ENCODE measurements at places on chromosomes 7 and 10.
A peak's percentile ranks its signal among the peaks of the same experiment; 100 is the strongest.

DNA sequence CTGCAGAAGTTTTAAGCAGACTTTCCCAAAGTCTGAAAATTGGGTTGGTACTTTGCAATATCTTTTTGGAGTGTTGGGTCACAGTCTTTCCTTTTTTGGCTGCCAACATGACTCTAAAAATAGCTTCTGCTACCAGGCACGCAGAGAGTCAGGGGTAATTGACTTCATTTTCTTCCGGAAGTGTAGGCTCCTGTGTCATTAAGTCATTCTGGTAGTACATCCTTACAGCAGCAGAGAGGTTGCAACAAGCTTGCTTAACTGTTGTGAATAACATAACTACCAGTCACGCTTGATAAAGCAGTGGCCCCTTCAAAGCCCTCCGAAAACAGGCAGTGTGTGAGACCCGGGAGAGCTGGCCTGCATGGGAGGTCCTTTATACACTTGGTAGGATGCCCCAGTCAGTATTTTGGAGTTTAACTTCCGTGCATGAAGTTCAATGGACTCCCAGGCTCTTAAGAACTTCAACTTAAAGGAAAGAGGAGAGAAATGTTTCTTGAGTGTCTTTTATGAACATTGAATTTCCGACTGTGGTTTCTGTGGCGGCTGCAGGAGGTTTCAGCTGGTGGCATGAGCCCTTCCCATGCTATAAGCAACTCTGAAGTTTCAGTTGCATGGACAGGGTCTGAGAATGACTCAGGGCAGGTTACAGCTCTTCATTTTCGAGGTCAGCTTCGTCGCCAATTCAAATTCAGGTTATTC lies 310.7 kb downstream of the GALNT17 start:
- no peak for DNase-seq

GRCh38 chr10:27908231-27908630 lies 90.6 kb downstream of the ODAD2 start:
- DNase-seq, result no peak

- no peak for DNase-seq
These were observed 568.9 kb upstream of the ANKRD30A start for GRCh38 chr10:36556468-36556867.

GRCh38 chr10:89042562-89042961 lies 52.0 kb downstream of the FAS start:
- DNase-seq, result no peak

DNA sequence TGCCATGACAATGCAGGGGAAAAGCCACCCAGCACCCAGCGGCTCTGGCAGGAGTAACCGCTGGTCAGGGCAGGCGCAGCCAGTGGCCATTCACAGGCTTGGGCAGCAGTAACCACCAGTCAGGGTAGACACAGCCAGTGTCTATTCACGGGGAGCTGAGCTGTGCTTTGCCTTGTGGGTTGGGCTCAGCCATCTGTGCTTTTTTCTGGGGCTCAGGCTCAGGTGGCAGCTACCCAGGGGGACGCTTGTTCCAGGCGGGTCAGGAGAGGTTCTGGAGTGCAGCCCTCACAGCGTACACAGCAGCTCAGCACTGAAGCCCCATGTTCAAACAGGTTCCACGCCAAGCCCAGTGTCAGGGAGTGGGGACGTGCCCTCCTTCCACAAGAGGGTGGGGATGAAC lies 28.5 kb downstream of the FOXL3 start:
- no peak for DNase-seq

GRCh38 chr7:11297126-11297625 lies 323.5 kb downstream of the PHF14 start:
- no peak for DNase-seq

- DNase-seq, result no peak
These were observed 31.7 kb downstream of the DYNC1I1 start for GRCh38 chr7:95804052-95804451.

GRCh38 chr10:108112218-108112617 lies 947.7 kb upstream of the SORCS1 start:
- DNase-seq, result no peak

DNA sequence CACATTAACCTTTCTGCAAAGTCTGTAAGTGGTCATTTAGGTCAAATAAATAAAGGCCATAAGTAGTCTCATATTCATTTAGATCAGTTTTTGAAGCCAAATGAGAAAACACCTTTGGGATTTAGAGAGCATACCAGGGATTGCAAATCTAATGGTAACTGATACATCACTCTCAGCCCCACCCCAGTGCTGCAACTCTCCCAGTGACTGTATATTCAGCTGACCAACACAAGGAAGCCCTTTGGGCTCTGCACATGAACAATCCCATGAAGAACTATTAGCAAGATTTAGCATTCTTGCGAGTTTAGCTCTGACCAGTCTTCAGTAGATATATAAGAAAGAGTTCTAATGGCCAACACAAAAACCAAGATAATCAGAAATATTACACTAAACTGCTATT lies 252.3 kb downstream of the CSTF2T start:
- no peak for DNase-seq

GRCh38 chr10:50798297-50798696 lies 58.6 kb downstream of the ASAH2B start:
- no peak for DNase-seq

DNA sequence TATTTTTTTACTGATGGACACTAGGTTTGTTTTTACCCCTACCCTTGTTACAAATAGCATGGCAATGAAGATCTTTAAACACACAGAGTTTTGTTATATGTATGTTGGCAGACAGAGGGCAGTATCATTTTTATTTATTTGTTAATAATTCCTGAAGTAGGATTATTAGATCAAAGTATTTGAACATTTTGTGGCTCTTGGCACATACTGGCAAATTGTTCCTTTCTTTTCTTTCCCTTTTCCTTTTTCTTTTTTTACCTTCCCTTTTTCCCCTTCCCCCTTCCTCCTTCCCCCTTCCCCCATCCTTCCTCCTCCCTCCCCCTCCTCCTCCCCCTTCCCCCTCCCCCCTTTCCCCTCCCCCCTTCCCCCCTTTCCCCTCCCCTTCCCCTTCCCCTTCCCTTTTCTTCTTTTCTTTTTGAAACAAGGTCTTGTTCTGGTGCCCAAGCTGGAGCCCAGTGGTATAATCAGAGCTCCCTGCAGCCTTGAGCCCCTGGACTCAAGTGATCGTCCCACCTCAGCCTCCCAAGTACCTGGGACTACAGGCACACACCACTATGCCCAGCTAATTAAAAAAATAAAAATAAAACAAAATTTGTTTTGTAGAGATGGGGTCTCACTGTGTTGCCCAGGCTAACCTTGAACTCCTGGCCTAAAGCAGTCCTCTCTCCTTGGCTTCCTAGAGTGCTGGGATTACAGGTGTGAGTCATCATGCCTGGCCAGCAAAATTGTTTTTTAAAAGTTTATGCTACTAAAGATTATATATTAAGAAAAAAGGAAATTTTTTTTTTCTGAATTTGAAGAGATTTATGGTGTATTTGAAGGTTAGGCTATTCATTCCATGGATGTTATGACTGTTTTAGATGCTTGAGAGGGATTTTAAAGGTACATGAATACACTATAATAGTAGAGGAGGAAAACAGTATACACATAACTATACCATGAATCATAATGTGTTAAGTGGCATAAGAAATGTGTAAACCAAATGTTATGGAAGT lies 39.3 kb downstream of the SEPTIN7 start:
- DNase-seq, result no peak

- no peak for DNase-seq
These were observed 9.3 kb upstream of the LRRC61 start for GRCh38 chr7:150313870-150314269.

GRCh38 chr10:71766717-71767419 lies 6.5 kb downstream of the VSIR start:
- DNase-seq, result no peak

- DNase-seq, result no peak
These were observed 183.4 kb upstream of the ADCY1 start for GRCh38 chr7:45390731-45391130.

DNA sequence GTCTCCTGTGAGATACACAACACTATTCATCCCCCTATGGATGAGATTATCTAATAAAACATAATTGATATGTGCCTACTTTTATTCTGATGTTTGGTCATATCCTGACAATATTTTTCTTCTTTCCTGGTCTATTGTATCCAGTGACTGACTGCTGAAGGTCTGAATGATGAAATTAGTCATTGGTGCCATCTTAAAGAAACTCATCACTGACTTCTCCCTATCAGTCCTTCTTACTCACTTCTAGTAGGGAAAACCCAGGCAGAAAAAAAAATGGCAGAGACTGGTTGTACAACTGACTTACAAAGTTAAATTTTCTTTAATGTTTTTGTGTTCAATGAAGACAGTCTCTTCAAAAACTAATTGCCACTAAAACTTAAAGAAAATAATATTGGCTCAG lies 377.4 kb downstream of the HTR7 start:
- DNase-seq, result no peak

DNA sequence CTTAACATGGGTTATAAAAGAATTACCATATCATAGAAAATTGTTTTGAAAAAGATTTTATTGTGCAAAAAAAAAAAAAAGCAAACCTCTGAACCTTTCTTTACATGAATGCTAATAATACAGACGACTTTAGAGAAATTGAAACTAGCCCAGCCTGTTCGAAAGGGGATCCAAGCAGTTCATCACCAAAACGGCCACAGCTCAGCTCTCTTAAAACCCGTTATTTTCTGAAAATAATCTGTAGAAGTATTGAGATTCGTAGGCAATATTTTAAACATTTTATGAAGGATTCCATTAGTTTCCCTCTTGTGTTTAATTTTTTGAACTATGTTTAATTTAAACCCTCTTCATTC lies 9.9 kb upstream of the GSAP start:
- no peak for DNase-seq

DNA sequence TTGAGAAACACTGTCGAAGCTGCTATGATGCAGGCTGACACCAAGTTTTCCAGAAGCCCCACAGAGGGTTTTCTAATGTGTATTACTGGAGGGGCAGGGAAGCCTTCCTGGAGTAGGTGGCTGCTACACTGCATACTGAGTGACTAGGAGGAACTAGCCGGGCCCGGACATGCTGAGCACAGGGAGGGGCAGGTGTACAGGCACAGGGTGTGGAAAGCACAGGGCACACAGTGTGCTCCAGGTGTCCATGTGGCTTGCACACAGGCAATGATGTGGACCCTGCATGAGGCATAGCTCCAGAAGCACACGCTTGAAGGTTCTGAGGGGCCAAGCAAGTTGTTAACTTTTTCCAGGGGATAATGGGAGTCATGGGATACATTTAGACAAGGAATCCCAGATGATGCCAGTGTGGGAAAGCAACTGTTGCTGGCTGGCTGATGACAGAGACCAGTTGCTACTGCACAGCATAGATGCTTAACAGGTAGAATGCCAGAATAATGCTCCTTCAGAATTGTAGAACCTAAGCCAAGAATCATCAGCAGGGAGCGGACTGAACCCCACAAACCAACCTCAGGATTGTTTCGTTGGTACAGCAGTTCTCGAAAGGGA lies 14.6 kb downstream of the DHX32 start:
- no peak for DNase-seq

DNA sequence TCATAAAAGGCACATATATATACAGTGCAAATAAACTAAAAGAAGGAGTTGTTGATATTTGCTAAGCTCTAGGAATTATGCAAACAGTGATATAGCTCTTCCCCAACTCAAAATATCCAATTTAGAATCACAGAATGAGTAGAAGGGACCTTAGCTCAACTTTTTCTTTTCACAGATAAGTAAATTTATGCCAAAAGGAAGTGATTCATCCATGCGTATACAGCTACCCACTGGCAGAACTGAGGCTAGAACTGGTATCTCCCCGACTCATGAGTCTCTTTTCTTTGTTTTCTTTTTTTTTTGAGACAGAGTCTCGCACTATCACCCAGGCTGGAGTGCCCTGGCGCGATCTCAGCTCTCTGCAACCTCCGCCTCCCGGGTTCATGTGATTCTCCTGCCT lies 54.2 kb upstream of the SVIL start:
- DNase-seq, result no peak

DNA sequence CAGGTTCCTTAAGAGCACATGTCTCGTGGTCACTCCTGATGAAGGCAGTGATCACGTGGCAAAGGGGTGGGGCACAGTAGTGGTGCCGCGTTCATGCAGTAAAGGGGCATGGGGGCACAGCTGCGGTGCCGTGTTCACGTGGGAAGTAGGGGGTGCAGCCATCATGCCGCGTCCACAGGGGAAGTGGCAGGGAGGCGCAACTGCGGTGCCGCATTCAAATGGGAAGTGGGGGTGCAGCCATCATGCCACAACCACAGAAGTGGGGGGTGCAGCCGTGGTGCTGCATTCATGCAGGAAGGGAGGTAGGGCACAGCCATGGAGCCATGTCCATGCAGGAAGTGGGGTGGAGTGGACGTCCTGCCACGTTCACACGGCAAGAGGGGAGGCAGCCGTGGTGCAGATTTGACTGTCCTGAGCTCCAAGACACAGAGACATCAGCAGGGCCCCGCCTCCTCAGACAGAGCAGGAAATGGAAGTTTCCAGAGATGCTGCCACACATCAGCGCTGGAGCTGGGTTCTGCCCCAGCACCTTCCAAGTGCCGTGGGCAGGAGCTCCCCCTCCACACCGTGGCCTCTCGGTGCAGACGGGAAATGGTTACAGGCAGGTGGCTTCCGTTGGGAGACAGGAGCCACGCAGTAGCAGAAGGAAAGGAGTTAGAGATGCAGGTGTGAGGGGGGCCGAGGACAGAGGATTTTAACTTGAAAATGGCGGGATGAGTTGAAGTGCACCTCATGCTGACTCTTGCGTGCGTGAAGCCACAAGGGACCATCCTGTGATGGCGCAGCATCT lies 95.0 kb upstream of the DDC start:
- peak; percentile 20 for DNase-seq

- no peak for DNase-seq
These were observed 89.9 kb downstream of the CRTAC1 start for GRCh38 chr10:97940534-97940933.

DNA sequence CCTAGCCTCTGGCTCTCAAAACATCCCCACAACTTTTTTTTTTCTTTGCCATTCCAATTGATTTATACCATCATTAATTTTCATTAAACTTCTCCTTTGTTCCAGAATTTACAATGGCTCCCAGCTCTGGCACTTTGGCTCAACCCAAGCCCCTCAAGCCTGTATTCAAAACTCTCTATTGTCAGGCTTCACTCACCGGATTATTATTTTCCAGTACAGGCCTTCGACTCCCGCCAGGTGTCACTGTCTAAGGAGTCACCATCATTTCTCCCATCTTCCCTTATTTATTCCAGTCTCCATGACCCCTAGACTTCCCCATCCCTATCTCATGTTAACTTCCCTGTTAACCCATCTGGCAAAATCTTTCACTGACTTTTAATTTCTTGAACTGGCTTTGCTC lies 67.8 kb downstream of the HIPK2 start:
- no peak for DNase-seq

DNA sequence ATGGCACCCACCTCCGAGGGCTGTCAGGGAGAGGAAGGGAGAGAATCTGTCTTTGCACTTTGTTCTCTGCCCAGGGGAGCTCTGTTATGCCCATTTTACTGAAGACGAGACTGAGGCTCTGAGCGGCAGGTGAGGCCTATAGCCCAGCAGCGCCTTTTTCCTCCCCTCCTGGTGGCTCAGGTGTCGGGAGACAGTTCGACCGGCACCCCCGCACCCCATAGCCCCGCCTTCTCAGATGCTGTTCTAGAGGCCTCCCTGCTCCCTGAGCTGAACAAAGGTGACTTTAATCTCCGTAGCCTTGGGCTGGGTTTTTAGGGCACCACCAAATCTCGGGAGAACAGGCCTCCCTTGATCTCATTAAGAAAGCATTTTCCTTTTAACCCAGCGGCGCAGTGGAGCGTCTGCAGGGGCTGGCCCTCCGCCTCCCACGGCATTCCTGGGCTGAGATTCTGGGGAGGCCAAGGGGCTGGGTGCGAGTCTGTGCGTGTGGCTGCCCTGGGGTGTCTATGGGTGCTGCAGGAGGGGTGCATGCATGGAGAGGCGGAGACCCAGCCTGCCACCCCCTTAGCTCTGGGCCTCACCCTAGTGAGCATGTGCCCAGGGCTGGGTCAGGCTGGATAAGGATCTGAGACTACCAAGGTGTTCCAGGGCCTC lies 3.3 kb downstream of the LFNG start:
- no peak for DNase-seq

- DNase-seq, result no peak
These were observed 193.5 kb downstream of the NRG3 start for GRCh38 chr10:82068501-82068900.

Data from activated T-helper 1 cell treated with anti-CD3 and anti-CD28 coated beads, Interleukin-2, amount 50 U/mL, for 16 hours (primary cell).